ENCODE measurements at places on chromosomes 2 and 18.

DNA sequence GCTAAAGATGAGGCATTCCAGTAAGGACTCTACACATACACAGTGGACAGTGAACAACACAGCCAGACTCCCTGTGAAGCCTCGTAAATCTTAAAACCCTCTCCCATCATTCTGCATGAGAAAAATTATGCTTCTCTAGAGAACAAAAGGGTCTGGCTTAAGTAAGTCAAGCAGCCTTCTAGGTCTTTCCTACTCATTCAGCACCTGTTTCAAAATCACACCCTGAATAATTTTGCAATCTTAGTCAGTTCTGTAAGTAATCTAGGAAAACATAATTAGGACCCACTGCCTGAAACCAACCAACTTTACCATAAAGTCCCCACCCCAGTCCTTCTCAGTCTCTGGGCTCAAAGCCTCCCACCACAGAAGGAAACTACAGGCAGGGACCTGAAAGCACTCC is 19.7 kb downstream of the IAH1 start:
- H3K36me3 ChIP-seq = peaks cover 40% of the 10 kb centered on the region
- no peaks in the 10 kb centered on the region for H3K4me1 ChIP-seq
- no peaks in the 10 kb centered on the region for H3K27me3 ChIP-seq
- H3K27ac ChIP-seq = no peak overlapping the region
- no peak for DNase-seq

DNA sequence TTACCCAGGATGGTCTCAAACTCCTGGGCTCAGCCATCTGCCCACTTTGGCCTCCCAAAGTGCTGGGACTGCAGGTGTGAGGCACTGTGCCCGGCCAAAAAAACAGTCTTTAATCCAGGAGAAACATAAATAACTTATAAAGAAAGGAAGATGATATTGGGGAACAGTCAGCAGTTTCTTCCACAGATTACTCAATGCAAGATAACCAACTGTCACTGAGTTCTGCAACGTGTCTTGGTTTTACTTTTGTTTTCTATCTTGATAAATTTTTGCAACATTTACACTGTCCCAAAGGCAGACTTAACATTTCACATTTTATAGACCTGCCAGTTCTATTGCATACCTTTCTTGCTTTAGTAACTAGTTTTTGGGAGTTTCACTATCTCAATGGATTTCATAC is 71.1 kb downstream of the ANKRD44 start:
- no peak overlapping the region for H3K4me3 ChIP-seq
- peaks cover 6% of the 10 kb centered on the region for H3K4me1 ChIP-seq
- no peaks in the 10 kb centered on the region for H3K27me3 ChIP-seq
- H3K27ac ChIP-seq = no peak overlapping the region

- H3K4me3 ChIP-seq = no peak overlapping the region
- H3K27ac ChIP-seq = no peak overlapping the region
- no peaks in the 10 kb centered on the region for H3K4me1 ChIP-seq
- H3K36me3 ChIP-seq = peaks cover 2% of the 10 kb centered on the region
- no peaks in the 10 kb centered on the region for H3K27me3 ChIP-seq
Measured at GRCh38 chr2:214029190-214029589, 381.7 kb upstream of the VWC2L start.

DNA sequence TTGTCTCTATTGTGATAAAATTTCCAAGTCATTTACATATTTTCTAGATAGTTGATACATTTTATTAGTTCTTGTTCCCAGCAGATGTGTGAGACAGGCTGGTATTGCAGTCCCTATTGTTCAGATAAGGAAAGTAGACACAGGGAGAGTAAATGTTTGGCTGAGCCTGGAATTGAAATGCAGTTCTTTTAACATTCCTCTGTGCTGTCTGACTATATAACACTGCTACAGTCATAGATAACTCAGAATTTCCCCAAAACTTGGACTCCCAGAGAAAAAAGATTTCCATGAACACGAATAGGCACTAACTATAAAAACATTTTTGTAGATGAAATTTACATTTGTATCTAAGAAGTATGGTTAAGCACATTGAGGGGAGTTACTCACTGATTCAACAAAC is 71.4 kb downstream of the PLCL1 start:
- no peaks in the 10 kb centered on the region for H3K27me3 ChIP-seq
- H3K27ac ChIP-seq = no peak overlapping the region
- H3K36me3 ChIP-seq = no peaks in the 10 kb centered on the region
- H3K4me1 ChIP-seq = peaks cover 6% of the 10 kb centered on the region
- DNase-seq = no peak

- no peak overlapping the region for H3K27ac ChIP-seq
- no peaks in the 10 kb centered on the region for H3K36me3 ChIP-seq
- H3K27me3 ChIP-seq = peaks cover 98% of the 10 kb centered on the region
- DNase-seq = no peak
Measured at GRCh38 chr2:176158855-176159662, 2.0 kb downstream of the HOXD3 start.

DNA sequence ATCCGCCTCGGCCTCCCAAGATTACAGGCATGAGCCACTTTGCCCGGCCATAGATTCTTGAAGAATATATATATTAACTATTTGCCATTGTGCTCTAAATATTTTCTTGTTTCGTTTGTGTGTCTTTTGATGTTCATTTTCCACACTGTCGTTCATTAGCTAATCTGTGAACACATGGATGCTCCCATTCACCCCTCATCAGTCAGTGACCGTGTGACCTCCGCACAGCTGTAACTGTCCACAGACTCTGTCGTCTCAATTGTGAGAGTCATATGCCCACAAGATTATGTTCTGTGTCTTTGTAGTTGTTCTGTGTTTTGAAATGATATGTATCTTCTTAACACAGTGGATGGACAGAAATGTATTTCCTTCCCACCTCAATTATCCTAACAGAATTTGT is 29.6 kb downstream of the RAMP1 start:
- H3K27me3 ChIP-seq = no peaks in the 10 kb centered on the region
- DNase-seq = no peak
- H3K4me3 ChIP-seq = no peak overlapping the region
- no peaks in the 10 kb centered on the region for H3K36me3 ChIP-seq
- H3K27ac ChIP-seq = no peak overlapping the region

- no peaks in the 10 kb centered on the region for H3K36me3 ChIP-seq
- no peak overlapping the region for H3K4me3 ChIP-seq
- no peak for DNase-seq
- no peaks in the 10 kb centered on the region for H3K27me3 ChIP-seq
Measured at GRCh38 chr2:208046686-208047085, 21.4 kb upstream of the PLEKHM3 start.

DNA sequence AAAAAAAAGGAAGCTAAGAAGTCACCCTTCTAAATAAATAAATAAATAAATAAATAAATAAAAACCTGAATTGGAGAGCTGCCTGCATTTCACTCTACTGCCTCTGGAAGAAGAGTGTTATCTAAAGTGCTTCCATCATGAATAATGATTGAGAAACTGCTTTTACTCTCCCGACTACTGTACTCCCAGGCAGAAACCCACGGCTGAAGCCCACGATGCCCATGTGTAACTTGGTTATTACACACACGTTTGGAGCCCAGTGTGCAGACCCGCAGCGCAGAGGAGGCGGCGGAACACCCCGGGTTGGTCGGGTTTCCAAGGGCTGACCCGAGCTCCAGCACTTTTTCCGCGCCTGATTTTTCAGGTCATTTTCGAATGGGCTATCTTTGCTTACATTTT is 697 bp upstream of the SPATS2L start:
- peak; percentile 21 for DNase-seq
- H3K27ac ChIP-seq = no peak overlapping the region
- H3K27me3 ChIP-seq = peaks cover 6% of the 10 kb centered on the region
- H3K36me3 ChIP-seq = no peaks in the 10 kb centered on the region
- peaks cover 20% of the 10 kb centered on the region for H3K4me1 ChIP-seq
- peak overlapping the region; percentile 95 for H3K4me3 ChIP-seq

GRCh38 chr2:229832510-229832898 is 89.3 kb downstream of the TRIP12 start:
- no peaks in the 10 kb centered on the region for H3K4me1 ChIP-seq
- H3K4me3 ChIP-seq = no peak overlapping the region
- no peak overlapping the region for H3K27ac ChIP-seq
- no peaks in the 10 kb centered on the region for H3K27me3 ChIP-seq
- no peak for DNase-seq

GRCh38 chr2:130916438-130916705 is 79.7 kb downstream of the ARHGEF4 start:
- DNase-seq = no peak
- H3K4me1 ChIP-seq = peaks cover 8% of the 10 kb centered on the region
- H3K4me3 ChIP-seq = no peak overlapping the region
- no peaks in the 10 kb centered on the region for H3K27me3 ChIP-seq
- no peak overlapping the region for H3K27ac ChIP-seq

- no peak overlapping the region for H3K4me3 ChIP-seq
- H3K4me1 ChIP-seq = peaks cover 4% of the 10 kb centered on the region
- no peak overlapping the region for H3K27ac ChIP-seq
- no peaks in the 10 kb centered on the region for H3K27me3 ChIP-seq
- H3K36me3 ChIP-seq = no peaks in the 10 kb centered on the region
- no peak for DNase-seq
Measured at GRCh38 chr2:40304340-40304739, 147.6 kb downstream of the SLC8A1 start.

DNA sequence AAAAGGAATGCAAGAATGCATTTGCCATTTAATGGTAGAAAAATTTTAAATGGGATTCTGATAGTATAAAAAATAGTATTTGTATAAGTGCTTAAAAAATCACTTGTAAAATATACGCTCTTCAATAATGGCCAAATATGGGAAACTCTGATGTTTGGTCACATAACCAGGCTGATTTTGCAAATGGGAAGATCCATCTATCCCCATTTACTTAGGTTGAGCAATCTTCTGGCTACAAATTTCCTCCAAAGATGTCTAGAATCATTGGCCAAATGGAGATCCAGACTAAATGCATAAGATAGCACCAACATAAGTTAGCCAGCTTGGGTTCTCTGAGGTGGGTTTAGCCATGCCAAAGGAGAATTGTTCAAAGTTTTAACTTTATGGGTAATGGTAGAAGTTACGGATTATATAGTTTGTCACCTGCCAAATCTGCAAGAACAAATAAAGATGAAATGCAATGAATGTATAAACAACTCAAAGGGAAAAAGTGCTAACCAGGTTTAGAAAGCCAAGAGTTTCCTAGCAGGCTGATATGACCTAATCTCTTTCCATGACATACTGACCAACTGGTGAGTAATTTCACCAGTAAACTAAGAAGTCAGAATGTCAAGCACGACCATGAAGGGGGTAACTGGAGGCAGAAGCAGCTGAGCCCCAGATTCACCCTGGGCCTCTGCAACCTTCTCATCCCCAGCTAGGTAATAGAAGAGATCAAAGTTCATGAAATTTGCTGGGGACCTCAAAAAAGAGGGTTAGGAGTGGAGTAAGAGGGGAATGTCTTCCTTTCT is 10.0 kb downstream of the RHOB start:
- no peak for DNase-seq
- H3K36me3 ChIP-seq = no peaks in the 10 kb centered on the region
- no peak overlapping the region for H3K4me3 ChIP-seq
- no peak overlapping the region for H3K27ac ChIP-seq

Measured in neuronal stem cell (in vitro differentiated cells).